ENCODE measurements at places on chromosomes 12 and 14.

DNA sequence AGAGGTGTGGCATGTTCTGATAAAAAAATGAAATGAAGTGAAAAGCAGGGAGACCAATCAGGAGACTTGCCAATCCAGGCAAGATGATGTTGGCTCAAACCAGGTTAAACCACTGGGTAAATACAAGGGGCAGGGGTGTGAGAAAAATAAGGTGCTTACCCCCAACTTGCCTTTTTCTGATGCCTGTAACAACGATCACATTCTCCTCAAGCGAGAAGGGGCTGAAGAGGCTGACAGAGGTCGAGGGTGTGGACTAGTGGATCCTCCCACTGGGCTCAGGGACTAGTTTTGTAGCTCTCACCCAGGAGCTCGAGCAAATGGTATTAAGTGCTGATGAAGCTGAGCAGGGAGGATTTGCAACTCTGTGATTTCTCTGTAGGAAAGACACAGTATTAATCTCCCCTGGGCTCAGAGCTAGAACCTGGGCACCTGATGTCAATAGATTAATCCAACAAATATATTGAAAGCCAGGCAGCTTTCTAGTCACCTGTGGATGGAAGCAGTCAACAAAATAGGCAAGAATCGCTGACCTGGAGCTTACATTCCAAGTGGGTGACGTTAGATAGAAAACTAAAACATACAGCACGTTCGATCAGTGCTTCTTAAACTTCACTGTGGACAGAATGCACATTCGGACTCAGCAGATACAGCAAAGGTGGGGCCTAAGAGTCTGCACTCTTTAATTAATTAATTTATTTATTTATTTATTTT lies 15.2 kb upstream of the EAPP start:
- no peak for DNase-seq

GRCh38 chr12:112178796-112179195 lies 53.4 kb downstream of the TRAFD1 start:
- no peak for DNase-seq

GRCh38 chr14:96206461-96206860 lies 1.8 kb downstream of the BDKRB2 start:
- DNase-seq: no peak

DNA sequence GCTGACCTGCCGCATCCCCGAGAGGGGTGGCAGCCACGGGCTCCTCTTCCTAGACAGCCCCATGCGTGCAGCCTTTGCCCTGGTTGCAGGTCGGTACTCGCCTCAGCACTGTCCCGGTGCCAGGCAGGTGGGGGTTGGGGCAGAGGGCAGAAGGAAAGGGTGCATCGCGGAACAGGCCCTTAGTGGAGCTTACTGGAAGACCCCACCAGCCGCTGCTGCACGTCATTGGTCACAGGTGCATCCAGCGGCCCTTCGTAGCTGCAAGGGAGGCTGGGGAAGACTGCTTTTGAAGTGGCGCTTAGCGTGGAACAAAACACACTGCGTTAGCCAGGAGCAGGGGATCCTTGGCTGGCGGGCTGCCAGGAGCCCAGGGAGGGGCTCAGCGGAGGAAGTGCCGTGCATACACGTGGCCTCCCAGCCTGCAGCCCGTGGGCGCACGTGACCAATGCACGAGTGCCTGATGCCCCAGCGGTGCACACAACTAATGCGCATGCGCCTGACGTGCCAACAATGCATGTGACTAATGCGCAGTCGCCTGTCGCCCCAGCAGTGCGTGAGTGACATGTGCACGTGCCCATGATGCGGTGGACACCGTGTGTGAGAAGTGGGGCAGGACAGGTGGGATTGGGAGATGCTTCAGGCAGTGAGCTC lies 5.0 kb upstream of the EP400 start:
- no peak for DNase-seq

DNA sequence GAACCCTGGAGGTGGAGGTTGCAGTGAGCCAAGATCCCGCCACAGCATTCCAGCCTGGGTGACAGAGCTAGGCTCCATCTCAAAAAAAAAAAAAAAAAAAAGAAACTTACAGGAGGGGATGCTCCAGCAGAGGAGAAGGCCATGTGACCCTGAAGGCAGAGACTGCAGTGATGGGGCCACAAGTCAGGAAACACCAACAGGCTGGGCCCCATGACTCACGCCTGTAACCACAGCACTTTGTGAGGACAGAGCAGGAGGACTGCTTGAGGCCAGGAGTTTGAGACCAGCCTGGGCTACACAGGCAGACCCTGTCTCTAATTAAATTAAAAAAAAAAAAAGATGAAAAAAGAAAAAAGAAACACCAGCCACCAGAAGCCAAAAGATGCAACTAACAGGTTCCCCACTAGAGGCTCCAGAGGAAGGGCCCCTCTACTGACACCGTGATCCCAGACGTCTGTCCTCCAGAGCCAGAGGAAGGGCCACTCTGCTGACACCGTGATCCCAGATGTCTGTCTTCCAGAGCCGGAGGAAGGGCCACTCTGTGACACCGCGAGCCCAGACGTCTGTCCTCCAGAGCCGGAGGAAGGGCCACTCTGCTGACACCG lies 9.1 kb upstream of the GLT1D1 start:
- DNase-seq: peak; percentile 73

- no peak for DNase-seq
Observed at GRCh38 chr14:33317675-33318074, 379.0 kb downstream of the NPAS3 start.

- DNase-seq: no peak
Observed at GRCh38 chr12:116288735-116289134, 11.2 kb upstream of the MED13L start.

DNA sequence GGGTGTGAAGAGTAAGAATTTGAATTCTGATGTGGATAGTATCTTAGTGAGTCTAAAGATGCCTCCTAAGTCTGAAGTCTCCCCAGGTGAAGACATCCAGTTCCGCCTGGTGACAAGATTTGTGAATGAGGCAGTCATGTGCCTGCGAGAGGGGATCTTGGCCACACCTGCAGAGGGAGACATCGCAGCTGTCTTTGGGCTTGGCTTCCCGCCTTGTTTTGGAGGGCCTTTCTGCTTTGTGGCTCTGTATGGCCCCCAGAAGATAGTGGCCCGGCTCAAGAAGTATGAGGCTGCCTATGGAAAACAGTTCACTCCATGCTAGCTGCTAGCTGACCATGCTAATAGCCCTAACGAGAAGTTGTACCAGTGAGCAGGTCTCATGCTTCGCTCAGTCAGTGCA lies 24.6 kb upstream of the AICDA start:
- no peak for DNase-seq

DNA sequence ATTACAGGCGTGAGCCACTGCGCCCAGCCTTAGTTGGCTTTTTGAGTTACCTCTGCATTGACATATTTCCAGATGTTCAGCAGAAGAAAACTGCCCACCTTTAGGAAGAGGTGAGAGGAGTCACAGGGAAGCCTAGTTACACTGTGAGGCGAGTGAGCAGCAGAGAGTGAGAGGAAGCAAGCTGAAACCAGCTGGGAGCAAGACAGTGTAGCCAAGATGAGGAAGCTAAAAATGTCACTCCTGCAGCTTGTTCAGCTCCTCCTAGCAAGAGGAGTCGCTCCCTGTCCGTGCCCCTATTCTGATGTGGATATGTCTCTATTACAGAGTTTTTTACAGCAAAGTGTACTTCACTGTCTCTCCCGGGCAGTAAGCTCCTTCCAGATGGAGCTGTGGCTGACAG lies 127.6 kb downstream of the GXYLT1 start:
- no peak for DNase-seq

DNA sequence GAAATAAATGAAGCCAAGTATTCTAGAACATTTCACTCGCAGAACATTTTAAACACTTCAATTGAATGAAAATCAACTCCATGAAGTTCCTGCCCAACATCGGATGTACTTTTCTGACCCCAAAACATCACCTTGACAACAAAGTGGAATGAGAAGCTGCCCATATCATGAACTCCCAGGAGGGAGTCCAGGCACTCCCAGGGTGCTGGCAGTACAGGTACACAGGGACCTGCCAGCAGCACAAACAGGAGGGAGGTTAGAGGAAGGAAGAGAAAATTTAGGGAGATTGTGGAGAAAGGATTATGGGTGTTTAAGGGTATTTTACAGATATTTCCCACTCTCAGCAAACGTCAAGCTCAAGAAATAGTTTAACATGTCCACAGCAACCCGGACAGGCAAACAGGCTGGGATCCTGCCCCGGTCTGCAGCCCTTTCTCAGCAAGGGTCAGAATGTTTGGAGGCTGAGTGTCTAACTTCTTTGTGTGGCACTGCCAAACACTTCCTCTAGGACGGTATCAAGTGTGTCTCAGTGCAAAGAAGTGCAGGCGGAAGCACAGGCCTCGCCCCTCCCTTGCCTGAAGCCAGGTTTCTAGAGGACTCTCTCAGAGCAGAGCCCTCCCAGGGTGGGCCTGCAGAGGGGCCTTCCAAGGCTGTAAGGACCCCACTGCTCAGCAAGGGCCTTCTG lies 72.2 kb downstream of the SETD3 start:
- no peak for DNase-seq

Measured in HL-60 (cell line).